ENCODE measurements at places on chromosomes 6 and 20.

DNA sequence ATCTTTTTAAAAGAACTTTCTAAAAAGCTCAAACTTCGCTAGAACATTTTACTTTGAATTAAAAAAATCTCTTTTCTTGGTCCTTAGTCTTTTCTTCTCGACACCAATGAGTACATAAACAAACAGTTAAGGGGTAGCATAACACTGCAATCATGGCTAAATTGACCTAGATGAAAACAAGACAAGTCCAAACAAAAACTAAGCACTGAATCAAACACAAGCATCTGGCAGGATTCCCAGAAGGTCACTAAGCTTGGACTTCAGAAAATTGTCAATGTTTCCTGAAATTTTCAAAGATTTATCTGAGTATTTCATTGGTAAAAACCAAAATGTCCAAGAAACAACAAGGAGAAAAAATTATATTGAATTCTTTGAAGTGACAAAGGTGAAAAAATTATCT, 5.0 kb downstream of the COL21A1 start:
- no peak for DNase-seq

- no peak for DNase-seq
Measured at GRCh38 chr6:160398674-160399271, 50.6 kb downstream of the SLC22A3 start.

DNA sequence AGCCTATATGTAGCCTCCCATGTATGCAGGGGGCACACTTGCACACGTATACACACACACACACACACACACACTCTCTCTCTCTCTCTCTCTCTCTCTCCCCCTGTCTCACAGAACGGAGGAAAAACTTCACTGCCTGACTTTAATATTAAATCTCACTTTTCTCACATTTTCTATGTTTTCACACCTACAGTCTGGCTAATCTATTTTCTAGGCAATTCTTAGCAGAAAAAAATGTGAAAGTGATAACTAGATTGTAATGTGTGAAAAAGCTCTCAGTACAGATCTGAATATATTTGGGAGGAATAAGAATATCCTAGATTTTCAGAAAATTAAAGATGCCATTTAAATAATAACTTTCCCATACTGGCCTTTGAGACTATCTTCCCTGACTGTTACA, 120.9 kb downstream of the MCHR2 start:
- DNase-seq: no peak

- DNase-seq: no peak
Measured at GRCh38 chr20:16314748-16315159, 258.5 kb downstream of the KIF16B start.

DNA sequence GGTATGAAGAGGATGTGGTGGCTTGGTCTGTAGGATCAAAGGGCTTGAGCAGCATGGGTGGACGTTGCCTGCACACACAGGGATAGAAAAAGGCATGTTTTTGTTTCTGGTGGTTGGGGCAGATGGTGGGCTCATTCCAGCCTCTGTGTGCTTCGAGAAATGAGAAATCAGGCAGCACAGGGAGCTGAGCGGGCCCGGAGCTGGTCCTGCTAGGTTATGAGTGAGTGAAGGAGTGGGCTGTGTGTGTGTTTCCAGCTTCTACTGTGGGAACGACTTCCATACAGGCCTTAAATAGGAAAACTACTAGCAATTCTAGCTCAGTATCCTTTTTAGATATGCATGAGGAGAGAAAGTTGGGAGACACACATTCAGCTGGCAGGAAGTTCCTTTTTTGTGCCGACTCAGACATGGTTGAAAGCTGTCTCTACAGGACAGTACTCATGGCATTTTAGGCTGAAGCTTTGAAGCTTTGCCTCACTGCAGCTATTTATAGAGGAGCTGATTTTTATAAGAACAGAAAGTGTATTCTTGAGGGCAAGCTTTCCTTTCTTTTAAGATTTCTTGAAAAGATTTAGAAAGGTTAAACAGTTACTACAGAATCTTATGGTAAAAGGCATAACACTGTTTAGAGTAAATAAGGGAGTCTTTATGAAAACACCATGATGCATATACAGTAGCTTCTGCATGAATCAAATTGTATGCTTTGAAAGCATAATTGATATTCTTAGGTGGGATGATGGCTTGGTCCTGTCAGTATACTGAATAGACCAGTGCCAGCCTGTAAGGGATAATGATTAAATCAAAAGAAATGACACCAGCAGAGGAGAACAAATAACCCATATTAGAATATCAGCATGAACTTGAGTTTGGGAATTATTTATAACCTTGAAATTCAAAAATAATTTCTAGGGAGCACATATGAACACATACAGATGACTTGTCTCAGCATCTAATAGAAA, 104.0 kb upstream of the MAN1A1 start:
- DNase-seq: no peak

DNA sequence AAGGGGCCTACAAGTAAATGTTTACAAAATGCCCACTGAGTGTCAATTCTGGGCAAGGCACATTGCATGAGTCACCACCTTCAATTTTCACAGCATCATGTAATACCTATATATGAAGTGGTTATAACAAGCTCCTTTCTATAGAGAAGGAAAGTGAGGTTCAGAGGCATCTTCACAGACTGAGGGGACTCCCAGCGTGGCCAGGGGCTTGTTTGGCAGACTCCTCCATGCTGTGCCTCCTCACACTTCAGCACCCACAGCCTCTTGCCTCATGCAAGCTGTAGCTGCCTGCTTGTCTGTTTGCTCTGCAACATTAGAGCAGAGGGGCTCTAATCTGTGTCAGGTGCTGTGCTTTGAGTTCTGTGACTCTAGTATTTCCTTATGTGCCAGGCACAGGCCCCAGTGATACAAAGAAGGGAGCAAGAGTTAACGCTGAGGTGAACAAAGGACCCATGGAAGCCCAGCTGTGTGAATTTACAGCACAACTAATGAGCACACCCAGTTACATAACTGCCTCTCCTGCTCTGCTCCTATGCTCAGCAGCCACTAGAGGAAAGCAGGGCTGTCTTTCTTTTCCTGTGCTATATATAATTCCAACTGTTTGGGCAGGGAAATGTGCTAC, 72.3 kb downstream of the ZHX3 start:
- DNase-seq: no peak

GRCh38 chr6:165571721-165572132, 91.3 kb downstream of the PDE10A start:
- DNase-seq: no peak

DNA sequence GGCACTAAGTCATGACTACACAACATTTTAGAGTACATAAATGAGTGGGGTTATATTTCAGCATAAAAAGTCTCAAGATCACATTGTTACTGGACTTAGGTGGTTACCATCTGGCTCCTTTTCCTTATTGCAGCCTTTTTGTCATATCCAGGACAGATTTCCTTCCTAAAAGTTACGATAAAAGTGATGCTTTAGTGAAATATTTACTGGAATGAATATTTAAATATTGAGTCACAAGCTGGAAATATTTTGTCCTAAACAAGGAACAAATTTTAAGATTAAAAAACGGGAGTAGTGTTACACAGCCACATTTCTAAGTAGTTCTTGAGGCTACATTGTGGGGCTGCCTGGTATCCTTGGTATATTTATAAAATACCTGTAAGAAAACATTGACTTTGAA, 52.2 kb downstream of the CDC40 start:
- no peak for DNase-seq

All from stimulated activated CD4-positive, alpha-beta T cell treated with anti-CD3 and anti-CD28 coated beads, Interleukin-12 subunit alpha, Interleukin-12 subunit beta, amount 100 ng/mL, for 48 hours (primary cell).